ENCODE measurements at places on chromosomes 4 and X.
A peak's percentile ranks its signal among the peaks of the same experiment; 100 is the strongest.

GRCh38 chr4:158821228-158821971 is 52.6 kb downstream of the FNIP2 start:
- DNase-seq: no peak

DNA sequence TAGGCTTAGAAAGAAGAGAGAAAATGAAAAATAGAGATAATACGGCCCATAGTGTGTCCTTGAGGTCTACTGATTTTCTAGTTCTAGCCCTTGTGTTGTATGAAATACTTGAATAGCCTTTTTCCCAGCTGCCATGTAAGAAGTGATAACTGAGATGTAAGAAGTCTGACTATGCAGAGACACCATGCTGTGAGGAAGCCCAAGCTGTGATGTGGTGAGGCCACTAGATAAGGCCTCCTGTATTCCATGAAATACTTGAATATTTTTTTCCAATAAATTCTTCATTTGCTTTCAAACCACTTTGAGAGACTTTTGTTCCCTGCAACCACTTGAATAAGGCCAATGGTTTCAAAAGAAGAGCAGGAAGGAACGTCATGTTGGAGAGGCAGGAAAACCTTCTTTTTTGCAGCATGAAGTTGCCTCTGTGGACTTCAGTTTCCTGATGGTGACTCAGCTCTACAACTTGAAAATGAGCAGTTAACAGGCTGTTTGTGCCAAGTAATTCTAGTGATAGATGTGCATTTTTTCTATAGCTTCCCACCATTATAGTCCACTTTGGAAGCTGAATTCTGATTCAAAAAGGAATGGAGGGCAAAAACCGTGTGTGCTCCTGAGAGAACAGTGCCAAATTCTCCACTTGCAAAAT is 25.5 kb upstream of the FAM9C start:
- peak; percentile 25 for DNase-seq

DNA sequence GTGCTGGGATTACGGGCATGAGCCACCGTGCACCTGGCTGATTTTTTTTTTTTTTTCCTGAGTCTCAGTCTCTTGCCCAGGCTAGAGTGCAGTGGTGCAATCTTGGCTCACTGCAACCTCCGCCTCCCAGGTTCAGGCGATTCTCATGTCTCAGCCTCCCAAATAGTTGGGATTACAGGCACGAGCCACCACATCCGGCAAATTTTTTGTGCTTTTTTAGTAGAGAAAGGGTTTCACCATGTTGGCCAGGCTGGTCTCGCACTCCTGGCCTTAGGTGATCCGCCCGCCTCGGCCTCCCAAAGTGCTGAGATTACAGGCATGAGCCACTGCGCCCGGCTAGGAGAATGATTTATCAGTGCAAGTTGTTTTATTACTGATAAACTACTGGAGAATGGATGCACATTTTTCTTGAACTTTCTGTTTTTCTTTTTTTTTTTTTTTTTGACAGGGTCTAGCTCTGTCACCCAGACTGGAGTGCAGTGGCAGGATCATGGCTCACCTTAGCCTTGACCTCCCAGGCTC is 39.7 kb upstream of the DHRSX start:
- DNase-seq: peak; percentile 52

DNA sequence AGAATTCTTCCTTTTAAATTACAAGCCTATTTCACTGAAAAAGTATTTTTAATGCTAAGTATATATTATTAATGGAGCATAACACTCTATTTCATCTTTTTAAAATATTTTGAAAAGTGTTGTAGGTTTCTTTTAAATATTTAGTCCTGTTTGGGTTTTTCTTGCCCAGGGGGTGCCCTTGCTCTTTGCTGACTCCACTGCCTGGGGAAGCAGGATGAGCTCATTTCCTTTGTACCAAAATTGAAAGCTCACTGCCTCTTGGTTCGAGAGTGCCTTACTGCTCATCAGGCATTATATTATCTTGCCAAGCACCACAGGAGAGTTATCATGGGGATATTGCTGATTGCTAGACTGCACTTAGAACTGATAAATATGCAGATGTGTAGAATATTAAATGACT is 819.2 kb downstream of the PCDH18 start:
- DNase-seq: peak; percentile 32

DNA sequence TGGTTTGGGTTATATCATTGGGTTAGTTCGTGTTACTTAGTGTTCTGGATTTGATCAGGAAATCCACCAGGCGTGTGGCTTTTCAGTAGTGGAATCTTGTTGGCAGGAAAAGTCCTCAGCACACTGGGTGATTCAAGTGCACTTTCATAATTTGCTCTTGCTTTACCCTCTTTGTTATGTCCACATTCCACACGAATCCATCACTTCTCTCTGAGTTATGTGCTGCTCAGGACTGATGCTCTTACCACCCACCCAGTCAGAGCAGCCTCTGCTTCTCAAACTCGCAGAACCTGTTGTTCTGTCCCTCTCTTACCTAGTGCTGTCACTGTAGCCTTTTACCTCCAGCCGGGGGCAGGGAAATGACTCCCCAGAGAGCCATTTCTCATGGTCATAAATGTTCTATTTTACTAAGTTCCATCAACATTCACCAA is 37.2 kb upstream of the SCRG1 start:
- DNase-seq: peak; percentile 95

- DNase-seq: peak; percentile 2
These were observed 496.9 kb downstream of the TMA16 start for GRCh38 chr4:163991298-163991865.

DNA sequence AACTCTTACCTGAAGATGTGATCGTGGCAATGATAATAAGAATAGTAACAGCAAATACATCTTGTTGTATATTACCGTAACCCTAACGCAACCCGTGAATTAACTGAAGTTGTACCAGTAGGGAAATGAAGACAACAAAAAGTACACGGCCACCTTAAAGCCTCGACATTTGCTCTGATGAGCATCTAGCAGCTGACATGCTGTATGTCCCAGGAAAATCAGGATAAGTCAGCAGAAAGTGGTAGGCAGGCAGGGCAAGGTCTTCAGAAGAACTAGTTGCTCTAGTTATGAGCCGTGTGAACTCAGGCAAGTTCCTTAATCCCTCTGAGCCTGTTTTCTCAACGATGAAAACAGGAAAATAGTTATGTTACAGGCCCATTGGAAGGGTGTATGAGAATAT is 7.7 kb upstream of the ASB5 start:
- no peak for DNase-seq

GRCh38 chr4:85725721-85726170 is 250.8 kb downstream of the ARHGAP24 start:
- DNase-seq: peak; percentile 37

DNA sequence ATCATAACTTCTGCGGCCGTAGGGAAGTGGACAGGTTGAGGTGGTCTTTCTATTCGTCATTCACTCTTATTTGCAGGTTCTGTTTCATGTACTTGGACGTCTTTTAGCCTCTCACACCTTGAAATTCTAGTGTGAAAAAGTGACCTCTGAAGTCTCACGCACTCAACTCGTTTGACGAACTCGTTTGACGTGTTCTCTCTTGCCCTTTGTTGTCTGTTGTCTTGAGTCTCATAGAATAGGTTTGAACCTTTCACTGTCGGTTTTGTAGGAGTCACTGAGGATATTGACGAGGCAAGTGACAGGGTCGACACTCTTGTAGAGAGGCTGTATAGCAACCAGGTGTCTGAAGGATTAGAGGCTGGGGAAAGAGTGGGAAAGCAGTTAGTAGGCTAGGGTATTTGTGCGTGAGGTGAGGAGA is 1.1 kb upstream of the PGRMC2 start:
- DNase-seq: no peak

DNA sequence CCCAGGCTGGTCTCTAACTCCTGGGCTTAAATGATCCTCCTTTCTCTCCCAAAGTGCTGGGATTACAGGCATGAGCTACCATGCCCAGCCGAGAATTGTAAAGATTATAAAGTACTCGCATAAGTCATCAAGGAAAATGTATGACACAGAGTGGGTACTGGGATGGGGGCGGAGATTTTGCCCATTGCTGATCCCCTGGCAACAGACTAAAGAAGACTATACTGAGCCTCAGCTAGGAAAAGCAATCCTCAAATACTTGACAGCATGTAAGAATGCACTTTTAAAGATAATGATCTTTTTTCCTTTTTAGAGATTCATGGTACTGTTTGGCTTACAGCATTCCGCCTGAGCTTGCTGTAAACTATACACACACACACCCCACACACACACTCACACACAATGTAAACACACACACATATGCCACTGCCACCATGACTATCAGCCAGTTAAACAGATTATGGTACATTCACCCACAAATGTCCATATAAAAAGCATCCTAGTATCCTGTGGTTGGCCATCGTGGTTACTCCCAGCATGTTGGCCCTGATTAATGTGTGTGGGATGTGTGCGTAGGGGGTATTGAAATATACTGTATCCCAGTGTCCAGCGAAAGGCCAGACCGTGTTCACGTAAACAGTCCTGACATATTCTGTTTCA is 113.0 kb downstream of the AMELX start:
- peak; percentile 91 for DNase-seq

GRCh38 chrX:30741545-30741944 is 88.3 kb downstream of the GK start:
- no peak for DNase-seq

All from amniotic epithelial cell (primary cell).